ENCODE measurements at places on chromosomes 11 and 22.

DNA sequence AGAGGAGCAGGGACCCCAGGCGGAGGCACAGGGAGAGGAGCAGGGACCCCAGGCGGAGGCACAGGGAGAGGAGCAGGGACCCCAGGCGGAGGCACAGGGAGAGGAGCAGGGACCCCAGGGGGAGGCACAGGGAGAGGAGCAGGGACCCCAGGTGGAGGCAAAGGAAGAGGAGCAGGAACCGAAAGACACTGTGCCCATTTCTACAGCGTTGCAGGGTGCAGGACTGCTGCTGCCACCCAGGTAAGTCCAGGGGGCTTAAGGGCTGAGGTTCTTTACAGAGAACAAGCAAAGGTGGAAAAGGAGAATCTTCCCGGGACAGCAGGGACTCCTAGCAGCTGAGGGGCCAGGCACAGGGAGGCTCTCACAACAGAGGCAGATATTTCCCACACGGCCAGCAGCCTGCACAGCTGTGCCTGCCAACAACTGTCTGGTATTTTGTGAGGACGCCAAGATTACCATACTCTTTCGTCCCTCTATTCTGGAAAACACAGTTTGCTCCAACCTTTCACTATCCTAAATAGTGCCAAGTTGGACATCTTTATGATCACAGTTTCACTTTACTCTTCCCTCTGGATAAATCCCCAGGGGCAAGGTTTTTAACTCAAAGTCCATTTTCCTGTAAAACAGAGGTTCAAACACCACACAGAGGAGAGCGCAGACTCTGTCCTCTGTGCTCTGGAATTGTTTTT is 39.4 kb downstream of the SHANK2 start:
- no peak for DNase-seq

DNA sequence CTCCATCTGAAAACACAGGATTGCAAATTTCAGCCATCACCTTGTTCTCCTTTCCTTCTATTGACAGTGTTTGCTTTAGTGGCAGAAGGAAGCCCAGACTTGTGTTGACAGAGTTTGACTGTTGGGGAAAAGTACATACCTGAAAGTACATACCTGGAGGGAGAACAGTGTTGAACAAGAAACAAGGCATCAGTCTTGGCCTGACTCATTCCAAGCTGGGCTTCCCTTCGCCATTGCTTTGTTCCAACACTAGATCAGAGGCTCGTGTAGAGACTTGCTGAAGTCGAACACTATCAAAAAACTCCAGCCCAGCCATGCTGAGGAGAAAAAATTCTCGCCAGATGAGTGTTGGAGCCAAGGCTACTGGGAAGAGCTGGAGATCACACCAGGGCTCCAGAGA is 133.4 kb downstream of the BBOX1 start:
- no peak for DNase-seq

DNA sequence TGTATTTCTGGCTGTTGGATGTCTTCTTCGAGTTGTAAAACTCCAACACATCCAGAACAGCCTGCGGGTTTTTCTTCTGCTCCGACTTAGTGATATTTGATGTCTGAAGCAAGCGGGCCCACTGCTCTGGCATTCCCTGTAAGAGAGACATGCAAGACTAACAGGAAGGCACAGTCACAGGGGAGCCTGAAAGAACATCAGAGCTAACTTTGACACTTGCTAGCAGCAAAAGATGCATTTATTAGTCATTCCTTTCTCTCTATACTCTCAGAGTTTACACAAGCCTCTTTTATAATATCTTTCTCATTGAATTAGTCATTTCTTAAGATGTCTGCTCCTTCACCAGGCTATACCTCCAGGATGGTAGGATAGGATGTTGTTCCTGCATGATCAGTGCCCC is 77.8 kb upstream of the GDPD4 start:
- DNase-seq = no peak

GRCh38 chr11:15816260-15816871 is 540.0 kb downstream of the SOX6 start:
- peak; percentile 8 for DNase-seq

GRCh38 chr11:95081412-95081811 is 8.2 kb upstream of the ENDOD1 start:
- no peak for DNase-seq

- DNase-seq = no peak
Measured at GRCh38 chr11:11975201-11976092, 33.0 kb downstream of the DKK3 start.

GRCh38 chr11:118171269-118172062 is 5.0 kb downstream of the SCN2B start:
- DNase-seq = peak; percentile 6

DNA sequence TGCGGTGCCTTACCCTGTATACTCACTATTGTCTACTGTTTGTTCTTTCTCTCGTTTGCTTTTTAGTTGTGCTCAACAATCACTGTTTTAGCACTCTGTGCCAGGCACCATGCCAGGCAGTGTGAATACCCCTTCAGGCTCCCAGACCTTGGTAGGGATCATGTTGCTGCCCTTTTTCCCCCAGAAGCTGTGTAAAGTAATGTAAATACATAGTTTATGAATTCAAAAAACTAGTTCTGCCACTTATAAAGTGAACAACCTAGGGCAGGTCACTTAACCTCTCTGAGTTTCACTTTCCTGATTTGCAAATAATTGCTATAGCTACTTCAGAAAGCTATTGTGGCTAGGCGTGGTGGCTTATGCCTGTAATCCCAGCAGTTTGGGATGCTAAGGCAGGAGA is 81.0 kb upstream of the CTSC start:
- no peak for DNase-seq

- no peak for DNase-seq
Measured at GRCh38 chr11:20937826-20938225, 268.4 kb downstream of the NELL1 start.

DNA sequence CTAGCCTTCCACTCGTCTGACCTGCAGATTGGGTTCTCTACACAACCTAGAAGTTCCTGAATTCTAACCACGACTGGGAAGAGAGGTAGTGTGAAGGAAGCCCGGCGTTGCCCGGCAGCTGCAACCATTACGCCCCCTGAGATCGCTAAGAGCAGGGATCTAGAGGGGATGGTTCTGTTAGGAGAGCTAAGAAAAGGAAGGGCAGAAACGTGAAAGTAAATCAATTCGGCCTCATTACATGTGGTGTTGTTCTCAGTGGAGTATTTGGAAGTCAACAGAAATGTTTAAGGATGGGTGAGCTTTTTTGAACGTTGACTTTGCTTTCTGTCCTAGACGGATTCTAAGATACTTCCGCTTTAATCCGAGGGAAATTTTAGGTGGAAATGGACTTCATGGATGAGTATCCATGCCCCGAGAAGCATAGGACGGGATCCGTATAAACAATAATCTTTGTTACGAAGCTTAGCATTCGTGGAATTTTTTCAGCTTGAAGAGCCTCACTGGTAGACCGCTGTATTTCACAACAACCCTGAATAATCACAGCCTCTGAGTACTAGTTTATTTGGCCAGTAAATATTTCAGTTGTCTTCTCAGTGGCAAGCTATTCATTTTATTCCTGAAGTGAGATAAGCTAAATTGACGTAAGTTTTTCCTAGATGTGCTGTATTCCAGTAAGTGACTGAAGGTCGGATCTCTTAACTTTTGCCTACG is 629 bp downstream of the ATP5MG start:
- no peak for DNase-seq

DNA sequence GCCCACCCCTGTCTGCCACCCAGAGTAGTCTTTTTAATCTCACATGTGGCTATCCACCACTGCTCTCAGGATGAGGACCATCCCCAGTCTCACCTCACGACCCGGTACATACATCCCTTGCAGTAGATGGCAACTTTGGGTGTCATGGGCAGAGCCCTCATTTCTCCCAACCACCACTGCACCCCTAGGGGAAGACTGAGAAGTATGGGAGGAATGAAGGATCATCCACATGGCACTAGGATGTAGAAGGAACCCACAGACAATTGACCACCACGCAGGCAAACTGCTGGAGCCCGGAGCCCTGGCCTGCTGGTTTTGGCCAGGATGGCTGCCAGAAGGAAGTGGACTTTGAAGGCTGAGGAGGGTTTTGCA is 1.9 kb upstream of the SCARF2 start:
- DNase-seq = no peak

GRCh38 chr11:92272651-92273050 is 48.0 kb downstream of the FAT3 start:
- DNase-seq = no peak

- no peak for DNase-seq
Measured at GRCh38 chr11:5507933-5508305, 1.8 kb downstream of the UBQLN3 start.

DNA sequence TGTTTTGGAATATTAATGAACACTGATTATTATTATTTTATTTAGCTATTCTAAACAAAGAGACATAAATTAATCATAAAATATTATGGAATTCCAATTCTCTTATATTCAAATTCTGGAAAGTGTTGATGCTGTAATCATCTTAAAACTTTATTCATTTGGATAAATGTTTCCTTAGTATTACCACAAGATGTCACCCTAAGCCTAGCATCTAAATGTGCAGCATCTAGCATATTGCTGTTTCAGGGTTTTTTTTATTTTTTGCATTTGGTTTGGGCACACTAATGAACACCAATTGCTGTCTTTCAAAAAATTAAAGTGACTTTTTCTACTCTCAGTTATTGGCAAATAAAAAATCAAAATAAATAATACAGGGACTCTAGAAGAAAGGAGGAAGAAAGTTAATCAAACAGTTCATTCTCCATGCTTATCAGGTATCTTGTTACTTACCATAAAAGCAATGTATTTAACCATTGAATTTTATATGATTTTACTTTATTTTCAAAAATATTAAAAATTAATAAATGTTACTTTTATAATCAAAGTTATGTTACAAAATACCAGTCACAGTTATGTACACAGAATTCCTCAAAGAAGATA is 31.8 kb downstream of the DLG2 start:
- DNase-seq = peak; percentile 2

GRCh38 chr11:83401506-83402225 is 115.5 kb upstream of the CCDC90B start:
- DNase-seq = no peak

DNA sequence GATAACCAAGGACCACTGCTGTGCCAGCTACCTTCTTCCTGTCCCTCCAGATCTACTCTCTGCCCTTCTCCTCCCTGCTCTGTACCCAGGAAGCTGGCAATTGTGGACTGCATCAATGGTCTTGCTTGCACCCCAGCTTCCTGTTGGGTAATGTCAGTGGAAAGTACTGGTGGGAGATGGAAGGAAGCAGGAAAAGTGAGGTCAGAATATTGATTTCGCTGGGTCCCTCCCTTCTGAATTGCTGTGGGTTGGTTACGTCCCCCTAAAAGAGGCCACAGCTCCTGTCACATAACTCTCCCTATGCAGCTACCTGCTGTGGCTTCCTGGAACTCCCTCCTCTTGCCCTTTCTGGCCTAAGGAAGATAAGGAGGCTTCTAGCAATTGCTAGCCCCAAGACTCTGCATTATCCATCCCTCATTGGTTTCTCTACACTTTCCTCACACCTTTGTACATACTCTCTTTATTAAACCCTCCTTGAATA is 81.2 kb downstream of the RASSF10 start:
- no peak for DNase-seq

GRCh38 chr11:86064220-86064803 is 4.6 kb downstream of the PICALM start:
- DNase-seq = no peak

DNA sequence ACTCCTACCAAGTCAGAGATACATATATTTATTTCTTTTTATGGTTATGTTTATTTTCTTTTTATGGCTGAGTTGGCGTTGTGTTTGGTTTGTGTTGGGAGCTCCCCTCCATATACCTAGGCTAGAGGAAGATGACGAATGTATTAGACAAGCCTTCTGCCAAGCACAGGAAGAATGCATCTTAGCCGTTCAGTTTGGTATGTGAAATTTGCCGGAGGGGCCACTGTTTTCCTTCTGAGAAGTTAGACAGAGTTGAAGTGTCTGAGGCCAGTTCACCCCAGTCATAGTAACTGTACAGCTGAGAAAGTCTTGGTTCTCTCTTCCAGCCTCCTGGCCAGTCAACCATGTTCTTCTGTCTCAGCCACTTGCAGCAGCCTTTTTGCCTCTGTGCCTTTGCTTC is 29.8 kb downstream of the TEAD1 start:
- peak; percentile 47 for DNase-seq

GRCh38 chr22:46491946-46492345 is 45.5 kb downstream of the CELSR1 start:
- no peak for DNase-seq

DNA sequence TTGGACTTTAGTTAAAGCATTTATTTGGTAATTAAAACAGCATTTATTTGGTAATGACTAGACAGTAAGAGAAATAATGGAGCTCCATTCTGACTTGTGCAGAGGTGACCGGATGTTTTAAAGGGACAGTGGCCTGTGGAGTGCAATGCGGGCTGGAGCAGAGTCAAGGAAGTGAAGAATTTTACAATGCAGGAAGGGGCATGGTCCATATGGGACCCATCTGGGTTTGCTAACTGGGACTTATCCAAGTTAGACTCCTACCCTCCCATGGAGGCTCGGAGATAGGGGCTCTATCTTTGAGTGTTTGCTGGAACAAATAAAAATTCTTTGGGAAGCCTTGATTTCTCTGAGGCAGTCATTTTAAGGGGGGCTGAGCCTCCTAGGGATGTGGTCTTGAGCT is 59.9 kb upstream of the MYO18B start:
- no peak for DNase-seq

DNA sequence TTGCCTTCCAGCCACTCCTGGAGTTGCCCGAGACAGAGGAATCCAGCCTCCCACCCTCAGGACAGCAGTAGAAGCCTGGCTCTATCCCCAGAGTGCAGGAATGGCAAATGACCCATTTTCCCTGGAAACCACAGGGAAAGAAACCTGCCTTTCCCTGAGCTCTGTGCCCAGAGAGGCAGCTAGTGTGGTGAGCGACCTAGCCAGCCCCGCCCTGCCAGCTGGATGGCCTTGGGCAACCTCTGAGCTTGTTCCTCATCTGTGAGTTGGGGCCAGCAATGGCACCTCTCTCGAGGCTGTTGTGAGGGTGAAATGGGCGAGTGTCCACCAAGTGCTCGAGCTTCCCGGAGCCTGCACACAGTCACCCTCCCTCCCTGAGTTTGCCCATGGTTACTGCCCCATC is 3.7 kb downstream of the OMP start:
- DNase-seq = no peak

GRCh38 chr22:49083607-49084006 is 744.1 kb downstream of the BRD1 start:
- no peak for DNase-seq

- DNase-seq = no peak
Measured at GRCh38 chr11:125935618-125936199, 10.1 kb upstream of the VSIG10L2 start.

- DNase-seq = no peak
Measured at GRCh38 chr22:27283240-27283639, 518.3 kb downstream of the MN1 start.

- DNase-seq = no peak
Measured at GRCh38 chr22:24696551-24697001, 77.9 kb downstream of the PIWIL3 start.

DNA sequence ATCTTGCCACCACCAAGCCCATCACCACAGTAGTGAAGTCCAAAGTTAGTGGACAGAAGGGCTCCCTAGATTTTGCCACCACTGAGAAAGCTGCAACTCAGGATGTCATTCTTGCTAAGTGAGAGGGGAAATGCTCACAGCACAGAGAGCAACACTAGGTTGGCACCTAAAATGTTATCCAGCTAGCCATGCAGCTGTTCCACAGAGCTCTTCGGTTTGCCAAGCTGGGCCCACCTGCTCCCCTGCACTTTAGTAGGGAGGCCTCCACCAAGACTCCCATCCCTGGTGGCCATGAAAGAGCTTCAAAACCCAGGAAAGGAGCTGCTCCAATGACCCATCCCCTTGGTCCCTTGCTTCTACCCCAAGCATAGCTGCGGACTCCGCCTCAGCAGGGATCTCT is 63.8 kb downstream of the TRIM29 start:
- no peak for DNase-seq

GRCh38 chr22:45763236-45763624 is 91.6 kb downstream of the ATXN10 start:
- DNase-seq = no peak

- no peak for DNase-seq
Measured at GRCh38 chr11:134519788-134520187, 107.7 kb upstream of the B3GAT1 start.

Measured in Caki2 (cell line).